Astrocyte (in vitro differentiated cells and primary cell): ENCODE measurements at places on chromosomes 7 and 10. TPM values are rescaled to one million over a fixed set of nuclear protein-coding genes. Genes with fewer than 3 reads are reported as not detected.

DNA sequence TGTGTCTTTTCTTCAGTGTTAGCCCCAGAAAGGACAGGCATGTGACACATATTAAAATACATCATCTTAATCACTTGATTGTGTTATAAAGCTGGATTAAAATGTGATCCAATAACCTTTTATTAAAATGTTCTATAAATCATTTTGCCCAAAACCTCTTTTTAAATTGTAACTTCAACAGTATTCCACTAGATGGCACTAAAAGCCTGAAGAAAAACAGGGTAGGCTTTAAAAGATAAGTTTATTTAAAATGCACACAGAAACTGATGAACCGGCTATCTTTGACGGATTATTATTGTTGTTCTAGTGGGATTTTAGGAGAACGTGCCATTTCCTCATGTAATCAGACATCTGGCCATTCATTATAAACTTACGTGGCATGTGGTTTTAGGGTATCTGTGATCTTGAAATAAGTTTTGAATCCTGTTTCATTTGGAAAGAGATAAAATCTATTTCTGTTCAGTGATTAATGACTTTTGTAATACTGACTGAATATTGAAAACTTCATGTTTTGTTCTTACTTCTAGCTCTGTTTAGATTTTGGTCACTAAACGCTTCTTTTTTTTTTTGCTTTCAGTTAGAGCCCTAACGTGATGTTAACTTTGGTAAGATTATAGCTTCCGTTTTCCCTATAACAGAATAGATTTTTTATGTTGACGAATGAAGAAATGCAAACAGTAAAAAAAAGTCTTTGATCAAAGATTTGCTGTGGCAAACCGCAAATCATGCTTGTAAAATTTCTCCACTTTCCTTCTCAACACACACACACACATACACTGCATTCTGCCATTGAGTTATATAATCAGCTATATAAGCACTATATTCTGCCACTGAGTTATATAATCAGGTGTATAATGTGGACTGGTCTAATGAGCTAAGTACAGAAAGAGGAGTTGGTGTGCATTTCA is 13.6 kb downstream of the VPS50 start:
- DNase-seq = peak; percentile 18

DNA sequence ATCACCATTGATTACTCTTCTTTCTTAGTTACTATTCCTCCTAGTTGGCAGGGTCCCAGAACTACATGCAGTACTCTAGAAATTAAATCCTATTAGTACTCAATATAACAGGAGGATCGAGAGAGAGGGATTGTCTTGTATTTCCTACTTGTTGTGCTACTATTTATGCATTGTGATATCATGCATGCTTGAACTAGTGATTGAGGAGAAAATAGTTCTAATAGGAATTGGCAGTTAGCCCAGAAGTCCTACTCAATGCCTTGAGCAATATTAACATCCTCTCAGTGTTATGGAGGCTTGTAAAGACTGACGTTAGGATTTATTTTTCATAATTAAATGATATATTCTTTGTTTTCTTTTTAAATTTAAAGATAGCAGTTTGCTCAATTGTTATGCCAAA is 67.4 kb downstream of the FOXP2 start:
- DNase-seq = peak; percentile 17

GRCh38 chr10:7551289-7551688 is 115.5 kb downstream of the ITIH5 start:
- DNase-seq = no peak

- no peak for DNase-seq
Observed at GRCh38 chr7:98250789-98251188, 1.2 kb downstream of the TECPR1 start.

- no peak for DNase-seq
Observed at GRCh38 chr10:116457488-116457887, 29.8 kb downstream of the PNLIPRP3 start.

- no peak for DNase-seq
Observed at GRCh38 chr10:117413928-117414618, 38.8 kb upstream of the PDZD8 start.

DNA sequence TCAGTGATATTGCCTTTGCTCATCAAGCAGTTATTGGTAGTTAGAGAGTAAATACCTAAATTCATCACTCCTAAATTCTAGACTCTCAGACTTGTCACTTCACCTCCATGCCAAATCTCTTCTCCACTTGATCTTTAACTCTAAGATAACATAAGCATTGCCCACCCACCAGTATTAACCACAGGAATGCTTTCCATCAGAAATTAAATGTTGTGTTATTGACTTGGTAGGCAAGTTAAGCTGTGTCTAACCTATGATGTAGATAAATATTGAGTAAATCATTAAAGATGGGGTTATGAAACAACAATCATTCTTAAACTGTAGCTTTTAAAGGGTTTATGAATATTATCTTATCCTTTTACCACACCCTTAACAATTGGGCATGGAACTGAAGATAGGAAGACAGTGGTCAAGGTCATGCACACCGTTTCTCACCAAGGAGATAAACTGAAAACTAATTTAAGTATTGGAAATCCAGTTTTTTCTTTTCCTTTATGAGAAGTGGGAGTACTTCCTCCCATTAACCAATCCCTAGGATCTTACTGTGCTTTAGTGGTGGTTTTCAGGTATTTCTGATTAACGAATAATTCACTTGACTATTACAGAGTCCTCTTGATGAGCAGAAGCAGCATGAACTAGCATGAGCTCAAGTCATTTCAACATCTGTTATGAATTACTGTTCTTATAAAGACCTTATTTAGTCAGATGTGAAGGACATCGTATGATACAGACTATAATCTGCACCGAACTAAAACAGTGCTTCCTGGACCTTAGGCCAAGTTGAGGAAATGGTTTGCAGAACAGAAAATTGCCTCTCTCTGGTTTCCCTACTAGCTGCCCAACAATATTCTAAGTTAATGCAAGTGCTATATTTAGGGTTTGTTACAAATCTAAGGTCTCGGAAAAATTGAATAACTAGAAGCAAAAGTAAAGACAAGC is 142.0 kb downstream of the LCOR start:
- peak; percentile 26 for DNase-seq

TMEM139 gene
- total RNA-seq = 0.20 TPM in 1 of 2 replicates, not detected in the other

PRTFDC1 gene
- total RNA-seq = 9.1 and 10.6 TPM in 2 replicates

TMEM225B gene
- 0.23 and 0.43 TPM in 2 replicates for total RNA-seq
